Testis (tissue), 5 donors: ENCODE measurements at places on chromosomes 16 and 17. TPM values are rescaled to one million over a fixed set of nuclear protein-coding genes. Genes with fewer than 3 reads are reported as not detected.
A peak's percentile ranks its signal among the peaks of the same experiment; 100 is the strongest.

DNA sequence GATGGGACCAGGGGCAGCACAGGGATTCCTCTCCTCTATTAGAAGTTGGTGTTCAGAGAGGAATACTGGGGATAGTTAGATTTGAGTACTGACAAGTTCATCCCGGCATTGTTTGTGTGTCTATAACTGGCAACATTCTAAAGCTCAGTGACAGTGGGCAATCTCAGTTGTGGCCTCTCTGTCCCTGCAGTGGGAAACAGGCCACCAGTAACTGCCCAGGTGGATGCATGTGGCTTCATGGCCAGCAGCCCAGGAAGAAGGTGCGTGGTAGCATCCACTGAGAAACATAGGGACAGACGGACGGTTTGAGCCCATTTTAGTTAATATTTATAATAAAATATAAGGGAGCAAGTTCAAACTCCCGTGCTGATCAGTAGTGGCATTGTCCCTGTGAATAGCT lies 51.5 kb downstream of the B9D1 start:
- DNase-seq = no peak

- peak; percentile 90 for DNase-seq
These were observed 6.8 kb upstream of the WBP2 start for GRCh38 chr17:75861927-75862317.

- no peak for DNase-seq
These were observed 8.8 kb downstream of the MAP3K3 start for GRCh38 chr17:63631062-63631461.

DNA sequence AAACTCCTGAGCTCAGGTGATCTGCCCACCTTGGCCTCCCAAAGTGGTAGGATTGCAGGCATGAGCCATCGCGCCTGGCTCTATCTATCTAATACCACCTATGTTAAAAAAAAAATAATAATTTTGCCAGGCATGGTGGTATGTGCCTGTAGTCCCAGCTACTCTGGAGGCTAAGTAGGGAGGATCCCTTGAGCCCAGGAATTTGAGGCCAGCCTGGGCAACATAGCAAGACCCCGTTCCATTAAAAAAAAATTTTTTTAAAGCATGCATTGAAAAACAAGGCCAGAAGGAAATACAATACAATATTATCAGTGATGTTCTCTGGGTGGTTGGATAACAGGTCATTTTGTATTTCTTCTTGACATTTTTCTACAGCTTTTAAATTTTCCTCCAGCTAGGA lies 45.2 kb upstream of the HELZ start:
- DNase-seq = no peak

DNA sequence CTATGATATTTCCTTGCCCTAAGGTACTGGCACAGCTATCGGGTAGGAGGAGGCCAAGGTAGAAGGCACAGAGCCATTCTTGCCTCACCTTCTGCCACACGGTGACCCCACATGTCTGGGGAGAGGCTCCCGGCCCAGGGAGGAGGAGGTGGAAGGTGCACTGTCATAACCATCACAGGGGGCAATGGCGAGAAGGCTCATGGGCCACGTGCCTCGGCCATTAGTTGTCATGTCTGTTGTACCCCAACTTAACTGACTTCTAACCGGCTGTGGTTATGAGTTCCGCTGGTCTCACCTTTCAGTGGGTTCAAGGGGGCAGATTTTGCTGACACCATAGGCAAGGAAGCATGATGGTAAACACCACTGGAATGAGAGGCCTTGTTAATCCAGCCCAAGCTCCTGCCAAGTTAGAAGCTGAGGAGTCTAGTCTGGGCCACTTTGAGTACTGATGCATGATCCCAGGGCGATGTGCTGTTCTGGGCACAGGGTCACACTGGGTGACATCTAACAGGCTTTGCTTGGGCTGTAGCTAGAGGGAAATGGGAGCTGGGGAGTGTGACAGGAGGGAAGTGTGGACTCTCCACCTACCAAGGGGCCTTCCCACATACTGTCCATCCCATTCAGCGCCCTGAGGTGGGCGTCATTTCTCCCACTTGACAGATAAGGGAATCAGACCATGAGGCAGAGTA lies 39.6 kb downstream of the HLF start:
- no peak for DNase-seq

GRCh38 chr16:48291303-48291702 lies 44.0 kb upstream of the ABCC11 start:
- no peak for DNase-seq

GRCh38 chr17:67390646-67391361 lies 13.7 kb downstream of the PITPNC1 start:
- DNase-seq = no peak

DNA sequence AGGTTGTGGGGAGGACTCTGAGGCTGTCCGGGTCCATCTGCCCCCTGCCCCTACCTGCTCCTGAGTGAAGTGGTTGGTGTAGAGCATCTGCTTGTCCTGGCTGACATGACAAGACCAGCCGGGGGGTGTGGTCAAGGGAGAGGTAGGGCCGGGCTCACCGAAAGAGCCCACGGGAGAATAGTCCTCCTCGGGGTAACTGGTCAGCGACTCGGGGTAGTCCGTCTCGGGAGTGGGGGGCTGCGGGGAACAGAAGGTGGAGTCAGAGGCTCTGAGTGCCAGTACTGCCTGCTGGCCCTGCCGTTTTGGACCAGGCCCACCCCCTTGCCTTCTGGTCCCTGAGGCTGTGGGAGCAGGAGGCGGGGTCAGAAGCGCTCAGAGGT lies 27.8 kb downstream of the ARHGAP27 start:
- no peak for DNase-seq

GRCh38 chr17:45289301-45290268 lies 27.2 kb downstream of the MAP3K14 start:
- no peak for DNase-seq

- DNase-seq = no peak
These were observed 113.7 kb downstream of the IRX5 start for GRCh38 chr16:55044201-55044975.

DNA sequence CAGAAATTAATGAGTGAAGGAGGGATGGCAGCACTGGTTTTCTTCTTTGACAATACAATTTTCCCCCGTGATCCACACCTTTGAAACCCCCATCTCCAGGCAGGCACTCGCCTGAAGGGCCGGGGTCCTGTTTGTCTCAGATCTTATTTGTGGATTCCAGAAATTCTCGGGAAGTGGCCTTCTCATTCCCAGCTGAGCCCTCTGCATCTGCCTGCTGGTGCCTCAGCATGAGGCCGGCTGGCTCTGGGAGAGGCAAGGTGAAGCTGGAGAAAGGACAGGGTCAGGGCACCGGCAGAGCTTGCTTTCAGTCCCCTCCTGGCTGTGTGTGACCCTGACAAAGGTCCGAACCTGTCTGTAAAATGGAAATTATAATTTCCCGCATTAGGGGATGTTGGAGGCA lies 35.8 kb upstream of the C1QL1 start:
- no peak for DNase-seq

GRCh38 chr17:55456307-55457240 lies 34.9 kb upstream of the MMD start:
- no peak for DNase-seq

- DNase-seq = no peak
These were observed 36.2 kb downstream of the SMG6 start for GRCh38 chr17:2267354-2267753.

GRCh38 chr16:28212532-28212873 lies 738 bp upstream of the XPO6 start:
- no peak for DNase-seq

- no peak for DNase-seq
These were observed 17.6 kb downstream of the RBFOX3 start for GRCh38 chr17:79593205-79593604.

DNA sequence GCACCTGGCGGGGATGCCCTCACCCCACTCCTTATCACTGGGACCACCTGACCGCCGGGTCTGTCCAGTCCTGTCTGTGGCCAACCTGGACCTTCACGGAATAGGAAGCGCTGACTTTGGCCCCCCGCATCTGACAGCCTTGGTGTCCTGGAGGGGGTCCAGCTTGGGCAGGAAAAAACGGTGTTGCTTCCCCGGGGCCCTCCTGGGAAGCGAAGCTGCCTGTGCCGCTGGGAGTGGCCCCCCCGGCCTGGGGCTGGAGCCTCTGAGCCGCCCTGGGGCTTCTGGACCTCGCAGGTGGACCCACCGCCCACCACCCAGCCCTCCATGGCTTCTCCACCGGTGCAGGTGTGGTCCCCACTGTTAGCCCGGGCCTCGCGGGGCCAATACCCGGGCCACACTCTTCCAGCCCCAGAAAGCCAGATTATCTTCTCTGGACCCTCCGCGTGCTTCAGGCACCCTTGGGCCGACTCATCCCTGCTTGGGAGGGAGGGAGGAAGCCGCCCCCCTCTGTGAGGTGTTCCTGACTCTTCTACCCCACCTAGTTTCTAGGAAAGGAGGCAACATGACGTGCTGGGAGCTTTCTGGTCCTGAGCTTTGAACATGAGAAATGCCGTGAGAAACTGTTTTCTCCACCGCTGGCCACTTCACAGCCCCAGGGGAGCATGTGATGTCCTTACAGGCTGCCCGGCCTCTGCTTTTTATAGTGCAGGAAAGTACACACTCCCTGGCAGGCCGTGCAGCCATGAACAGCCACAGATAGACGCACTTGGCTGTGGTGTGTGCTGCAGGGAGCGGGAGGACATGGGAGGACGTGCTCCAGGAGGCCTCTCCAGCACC lies 1.1 kb downstream of the C1QTNF1 start:
- DNase-seq = no peak

DNA sequence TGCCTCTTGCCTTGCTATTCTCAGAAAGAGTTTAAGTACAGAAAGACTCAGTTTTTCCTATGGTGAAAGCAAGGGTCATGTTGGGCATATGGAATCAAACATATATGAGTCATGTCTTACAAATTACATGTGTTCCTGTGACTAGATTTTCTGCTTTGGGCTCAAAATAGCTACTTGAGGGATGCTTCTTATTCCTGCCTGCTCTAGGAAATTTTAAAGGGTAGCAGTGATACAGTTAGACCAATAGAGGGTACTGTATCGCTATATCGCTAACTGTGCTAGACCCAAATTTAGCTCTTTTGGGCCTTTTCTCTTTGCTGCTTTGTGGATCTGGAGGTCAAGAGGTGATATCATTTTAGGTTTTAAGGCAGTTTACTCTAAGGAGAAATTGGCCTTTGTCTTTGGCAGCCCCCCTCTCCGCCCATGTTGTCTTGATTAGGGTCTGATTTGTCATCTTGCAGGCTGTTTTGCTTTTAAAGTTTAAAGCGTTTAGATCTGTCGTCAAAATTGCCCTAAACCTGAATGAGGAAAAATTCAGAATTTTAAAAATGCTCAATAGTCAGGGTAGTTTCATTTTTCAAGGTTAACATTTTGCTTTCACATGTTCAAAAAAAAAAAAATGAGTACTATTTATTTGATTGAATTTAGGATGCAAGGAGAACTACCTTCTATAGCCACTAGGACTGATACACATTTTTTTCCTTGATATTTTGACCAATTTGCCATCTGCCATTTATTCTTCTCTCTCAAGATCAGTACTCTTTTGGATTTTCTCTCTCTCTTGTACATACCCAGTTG lies 8.8 kb downstream of the NFATC3 start:
- DNase-seq = no peak

- no peak for DNase-seq
These were observed 278.4 kb upstream of the FOXF1 start for GRCh38 chr16:86231996-86232350.

DNA sequence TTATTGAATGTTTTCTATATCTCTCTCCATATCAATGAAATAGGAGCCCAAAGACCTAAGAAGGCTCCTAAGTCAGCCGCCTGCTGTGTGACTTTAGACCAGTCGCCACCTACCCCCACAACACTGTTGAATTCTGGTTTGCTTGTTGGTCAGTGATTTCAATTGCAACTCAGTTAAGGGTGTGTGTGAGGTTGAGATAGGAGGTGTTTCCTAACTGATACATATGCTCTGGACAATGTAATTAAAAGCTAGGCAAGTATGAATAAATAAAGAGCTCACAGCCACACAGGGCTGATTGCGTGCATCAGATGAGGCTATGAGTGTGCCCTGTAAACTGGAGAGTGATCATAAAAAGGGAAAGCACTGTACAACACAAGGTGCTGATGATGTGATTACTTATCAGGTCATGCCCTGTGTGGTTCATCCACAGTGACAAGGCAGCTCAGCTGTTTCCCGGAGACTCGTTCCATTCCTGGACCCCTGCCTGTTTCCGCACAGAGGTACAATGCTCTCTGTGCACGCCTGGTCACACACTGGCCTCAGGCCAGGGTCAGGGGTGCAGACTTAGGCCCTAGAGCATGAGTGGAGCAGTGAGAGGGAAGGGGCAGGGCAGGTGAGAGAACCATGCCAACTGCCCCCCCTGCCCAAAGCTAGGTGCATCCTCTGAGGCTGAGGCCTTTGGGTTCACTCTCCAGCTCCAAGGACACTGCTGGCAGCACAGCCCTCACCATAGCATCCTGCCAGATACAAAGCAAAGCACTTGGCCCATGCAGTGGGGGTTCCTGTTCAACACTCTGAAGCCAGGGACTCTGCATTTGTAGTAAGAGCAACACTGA lies 3.3 kb upstream of the KRT35 start:
- no peak for DNase-seq

- no peak for DNase-seq
These were observed 5.2 kb upstream of the TSPOAP1 start for GRCh38 chr17:58333736-58334207.

GRCh38 chr17:76432712-76433336 lies 20.1 kb downstream of the UBE2O start:
- DNase-seq = no peak

DNA sequence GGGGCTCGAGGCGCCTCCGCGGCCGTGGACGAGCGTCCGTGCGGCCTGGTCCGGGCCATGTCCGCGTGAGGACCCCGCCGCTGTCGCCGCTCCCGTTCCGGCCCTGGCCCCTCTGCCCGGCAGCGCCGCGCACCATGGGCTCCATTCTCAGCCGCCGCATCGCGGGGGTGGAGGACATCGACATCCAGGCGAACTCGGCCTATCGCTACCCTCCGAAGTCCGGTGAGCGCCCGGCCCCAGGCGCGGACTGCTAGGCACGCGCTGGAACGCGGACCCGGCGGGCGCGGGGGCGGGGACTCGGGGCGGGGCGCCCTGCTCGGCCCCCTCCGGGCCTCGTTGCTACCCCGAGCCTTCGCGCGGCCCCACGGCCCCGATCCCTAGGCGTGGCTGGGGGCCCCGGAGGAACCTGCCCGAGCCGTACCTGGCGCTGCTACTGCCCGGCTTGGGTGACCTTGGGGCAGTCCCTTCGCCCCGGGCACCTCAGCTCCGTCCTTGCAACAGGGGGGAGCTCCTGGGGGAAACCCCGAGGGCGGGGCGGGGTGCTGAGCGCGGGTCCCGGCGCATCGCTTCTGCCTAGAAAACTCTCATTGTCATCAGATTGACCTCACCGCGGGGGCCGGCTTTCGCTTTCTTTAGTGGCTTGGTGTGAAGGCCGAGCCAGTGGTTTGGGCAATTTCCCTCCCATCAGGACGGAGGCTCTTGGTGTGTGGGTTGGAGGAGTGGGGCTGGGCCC lies 367 bp downstream of the MGRN1 start:
- peak; percentile 72 for DNase-seq

SLC12A3 gene
- total RNA-seq = 1.1 TPM

MRC2 gene
- total RNA-seq = 32.9 TPM

USP43 gene
- total RNA-seq = 6.4 TPM

OR1A1 gene
- 0.06 TPM for total RNA-seq

GH2 gene
- total RNA-seq = 0.62 TPM

LDAF1 gene
- 131 TPM for total RNA-seq

HS3ST3A1 gene
- total RNA-seq = 5.9 TPM

NAGS gene
- 2.5 TPM for total RNA-seq

ZDHHC1 gene
- total RNA-seq = 62.7 TPM
